ENCODE measurements at places on chromosomes 5 and 9. TPM values are rescaled to one million over a fixed set of nuclear protein-coding genes. Genes with fewer than 3 reads are reported as not detected.
A peak's percentile ranks its signal among the peaks of the same experiment; 100 is the strongest.

GRCh38 chr9:110514897-110515296 lies 64.6 kb downstream of the SVEP1 start:
- H3K4me3 ChIP-seq, result no peak overlapping the region
- no peaks in the 10 kb centered on the region for H3K27me3 ChIP-seq
- no peaks in the 10 kb centered on the region for H3K4me1 ChIP-seq
- H3K27ac ChIP-seq, result no peak overlapping the region
- no peak for DNase-seq

- H3K4me1 ChIP-seq, result no peaks in the 10 kb centered on the region
- no peak overlapping the region for H3K4me3 ChIP-seq
Observed at GRCh38 chr9:91914404-91914803, 35.6 kb downstream of the ROR2 start.

- peak overlapping the region; percentile 56 for H3K27ac ChIP-seq
- no peaks in the 10 kb centered on the region for H3K27me3 ChIP-seq
- peaks cover 31% of the 10 kb centered on the region for H3K4me1 ChIP-seq
- no peak overlapping the region for H3K4me3 ChIP-seq
Observed at GRCh38 chr9:106020186-106020585, 325.8 kb downstream of the TMEM38B start.

- H3K4me1 ChIP-seq, result peaks cover 14% of the 10 kb centered on the region
- no peak for DNase-seq
- no peaks in the 10 kb centered on the region for H3K36me3 ChIP-seq
- H3K4me3 ChIP-seq, result no peak overlapping the region
Observed at GRCh38 chr5:137146402-137146890, 352.7 kb downstream of the SPOCK1 start.

GRCh38 chr9:8874482-8874881 lies 1074.9 kb upstream of the DMAC1 start:
- H3K27ac ChIP-seq, result no peak overlapping the region
- no peak overlapping the region for H3K4me3 ChIP-seq
- DNase-seq, result no peak
- no peaks in the 10 kb centered on the region for H3K36me3 ChIP-seq
- H3K4me1 ChIP-seq, result 0 out of 2 replicates have a peak, but pooled peaks cover 5% of the 10 kb centered on the region

DNA sequence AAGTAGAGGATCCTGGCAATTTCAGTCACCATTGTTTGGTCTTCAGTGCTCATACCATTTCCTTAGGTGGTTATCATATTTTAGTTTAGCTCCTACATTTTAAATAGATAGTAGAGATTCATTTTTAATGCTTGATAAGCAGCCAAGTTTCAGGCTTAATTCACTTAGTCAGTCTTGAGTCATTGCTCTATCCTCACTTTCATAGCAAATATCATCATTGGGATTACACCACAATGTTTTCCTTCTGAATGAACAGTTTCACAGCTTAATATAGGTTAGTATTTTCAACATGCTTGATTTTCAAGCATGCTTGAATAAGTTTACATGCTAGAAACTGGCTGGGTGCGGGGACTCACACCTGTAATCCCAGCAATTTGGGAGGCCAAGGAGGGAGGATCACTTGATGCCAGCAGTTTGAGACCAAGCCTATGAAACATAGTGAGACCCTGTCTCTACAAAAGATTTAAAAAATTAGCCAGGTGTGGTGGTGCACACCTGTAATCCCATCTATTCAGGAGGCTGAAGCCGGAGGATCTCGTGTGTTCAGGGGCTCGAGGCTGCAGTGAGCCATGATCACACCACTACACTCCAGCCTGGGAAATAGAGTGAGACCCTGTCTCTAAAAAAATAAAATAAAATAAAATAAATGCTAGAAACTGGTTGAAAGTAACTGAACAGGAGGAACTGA lies 339.9 kb downstream of the ADGRV1 start:
- no peak overlapping the region for H3K27ac ChIP-seq
- H3K4me1 ChIP-seq, result peaks cover 13% of the 10 kb centered on the region
- H3K4me3 ChIP-seq, result no peak overlapping the region
- no peaks in the 10 kb centered on the region for H3K27me3 ChIP-seq
- DNase-seq, result no peak

GRCh38 chr9:73151653-73152542 lies at the start of gene ANXA1:
Gene ANXA1 (plus strand): TSS chr9:73151865. CDS start chr9:73158536, 6,671 bp downstream.
- peak within 1 kb of the TSS; percentile 86 for H3K27ac ChIP-seq
- H3K36me3 ChIP-seq, result no peaks in the 10 kb centered on the region
- H3K4me3 ChIP-seq, result no peak within 1 kb of the TSS
- H3K27me3 ChIP-seq, result no peaks in the 10 kb centered on the region
- DNase-seq, result peak; percentile 60

- no peaks in the 10 kb centered on the region for H3K36me3 ChIP-seq
- H3K27ac ChIP-seq, result no peak overlapping the region
- H3K4me1 ChIP-seq, result no peaks in the 10 kb centered on the region
Observed at GRCh38 chr5:67202828-67203227, 6.2 kb upstream of the CD180 start.

DNA sequence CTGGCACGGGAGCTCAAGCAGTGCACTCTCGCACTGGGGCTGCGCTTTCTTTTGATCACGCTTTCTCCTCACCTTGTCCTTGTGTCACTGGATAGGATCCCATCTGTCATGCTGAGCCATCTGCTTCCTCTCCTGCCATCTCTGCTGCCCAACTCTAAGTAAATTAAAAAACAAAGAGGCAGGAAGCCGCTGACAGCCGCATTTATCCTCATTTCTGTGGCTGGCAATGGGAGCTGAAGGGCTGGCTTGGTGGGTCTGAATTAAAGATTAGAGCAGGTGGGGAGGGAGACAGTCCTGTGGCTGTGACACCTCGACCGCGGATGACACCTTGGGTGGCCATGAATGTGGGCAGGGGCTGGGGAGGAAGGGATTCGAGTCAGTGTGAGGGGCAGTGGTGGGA lies 159.2 kb upstream of the ALDH1B1 start:
- H3K27ac ChIP-seq, result no peak overlapping the region
- no peak overlapping the region for H3K4me3 ChIP-seq
- H3K4me1 ChIP-seq, result peaks cover 8% of the 10 kb centered on the region

DNA sequence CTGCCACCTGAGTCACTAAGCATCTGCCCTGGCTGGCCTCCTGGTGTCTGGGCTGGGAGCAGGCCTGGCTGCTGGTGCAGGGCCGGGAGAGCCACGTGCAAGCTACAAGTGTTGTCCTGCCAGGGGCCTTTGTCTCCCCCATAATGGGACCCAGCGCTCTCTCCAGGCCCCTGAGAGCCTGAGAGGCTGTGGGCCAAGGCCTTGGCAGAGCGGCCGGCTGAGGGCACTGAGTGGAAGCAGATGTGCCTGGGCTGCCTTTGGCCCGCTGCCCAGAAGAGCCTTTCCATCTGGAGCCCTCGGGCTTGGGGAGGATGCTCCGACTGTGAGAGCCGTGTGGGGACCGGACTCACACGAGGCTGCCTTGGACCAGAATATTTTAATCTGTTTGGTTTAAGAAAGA lies 185.5 kb downstream of the RGS3 start:
- DNase-seq, result no peak
- H3K4me1 ChIP-seq, result peaks cover 11% of the 10 kb centered on the region
- H3K36me3 ChIP-seq, result no peaks in the 10 kb centered on the region
- peaks cover 58% of the 10 kb centered on the region for H3K27me3 ChIP-seq
- H3K27ac ChIP-seq, result no peak overlapping the region
- H3K4me3 ChIP-seq, result no peak overlapping the region

DNA sequence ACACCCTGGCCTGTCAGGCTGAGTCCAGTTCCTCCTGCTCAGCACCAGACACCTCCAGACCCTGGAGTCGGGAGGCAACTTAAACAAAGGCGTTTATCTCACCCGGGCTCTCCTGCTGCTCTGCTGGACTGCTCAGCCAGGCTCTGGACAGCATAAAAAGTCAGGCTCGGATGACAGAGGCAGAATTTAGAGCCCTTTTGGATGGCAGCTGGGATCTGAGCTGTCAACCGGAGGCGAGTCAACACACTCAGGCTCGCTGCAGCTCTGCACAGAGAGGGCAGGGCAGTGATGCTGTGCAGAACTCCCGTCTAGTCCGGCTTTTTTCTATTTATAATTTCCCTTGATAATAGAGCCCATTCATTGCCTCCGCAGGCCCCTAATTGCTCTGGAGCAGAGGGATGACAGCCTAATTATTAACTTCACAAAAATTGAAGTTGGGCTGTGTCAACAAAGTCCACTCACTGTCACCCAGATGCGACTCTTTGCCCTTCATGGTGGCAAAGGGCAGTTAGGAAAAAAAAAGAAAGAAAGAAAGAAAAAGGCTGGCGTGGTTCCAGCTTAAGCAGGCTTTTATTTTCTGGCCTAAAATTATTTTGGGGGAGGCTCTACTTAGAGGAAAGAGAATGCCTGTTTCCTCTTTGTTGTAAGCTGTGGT lies 37.6 kb downstream of the STC2 start:
- DNase-seq, result no peak
- peaks cover 12% of the 10 kb centered on the region for H3K27me3 ChIP-seq
- H3K4me1 ChIP-seq, result peaks cover 22% of the 10 kb centered on the region

DNA sequence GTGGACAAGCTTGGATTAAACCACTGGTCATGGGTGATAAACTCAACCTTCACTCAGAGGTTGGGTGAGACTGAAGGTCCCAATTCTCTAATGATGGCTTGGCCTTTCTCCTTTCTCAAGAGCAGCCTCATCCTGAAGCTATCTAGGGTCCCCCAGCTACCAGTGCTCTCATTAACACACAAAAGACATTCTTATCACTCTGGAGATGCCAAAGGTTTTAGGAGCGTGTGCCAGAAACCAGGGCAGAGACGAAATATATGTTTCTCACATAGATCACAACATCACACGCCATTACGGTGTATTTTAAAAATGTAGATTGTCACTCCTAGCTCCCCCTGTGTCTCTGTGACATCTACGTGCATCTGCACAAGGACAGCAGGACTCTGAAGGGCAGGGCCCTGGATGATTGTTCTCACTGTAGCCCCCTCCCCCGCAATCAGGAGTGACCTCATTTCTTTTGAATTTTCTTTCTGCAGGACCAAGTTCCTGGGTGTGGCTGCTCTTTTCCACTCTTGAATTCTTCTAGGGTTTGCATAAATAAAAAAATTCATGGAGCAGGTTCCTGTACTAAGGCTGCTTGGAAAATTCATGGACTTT lies 311.3 kb downstream of the GADD45G start:
- H3K36me3 ChIP-seq, result no peaks in the 10 kb centered on the region
- DNase-seq, result peak; percentile 37
- no peak overlapping the region for H3K27ac ChIP-seq
- no peaks in the 10 kb centered on the region for H3K27me3 ChIP-seq
- H3K4me3 ChIP-seq, result no peak overlapping the region

DNA sequence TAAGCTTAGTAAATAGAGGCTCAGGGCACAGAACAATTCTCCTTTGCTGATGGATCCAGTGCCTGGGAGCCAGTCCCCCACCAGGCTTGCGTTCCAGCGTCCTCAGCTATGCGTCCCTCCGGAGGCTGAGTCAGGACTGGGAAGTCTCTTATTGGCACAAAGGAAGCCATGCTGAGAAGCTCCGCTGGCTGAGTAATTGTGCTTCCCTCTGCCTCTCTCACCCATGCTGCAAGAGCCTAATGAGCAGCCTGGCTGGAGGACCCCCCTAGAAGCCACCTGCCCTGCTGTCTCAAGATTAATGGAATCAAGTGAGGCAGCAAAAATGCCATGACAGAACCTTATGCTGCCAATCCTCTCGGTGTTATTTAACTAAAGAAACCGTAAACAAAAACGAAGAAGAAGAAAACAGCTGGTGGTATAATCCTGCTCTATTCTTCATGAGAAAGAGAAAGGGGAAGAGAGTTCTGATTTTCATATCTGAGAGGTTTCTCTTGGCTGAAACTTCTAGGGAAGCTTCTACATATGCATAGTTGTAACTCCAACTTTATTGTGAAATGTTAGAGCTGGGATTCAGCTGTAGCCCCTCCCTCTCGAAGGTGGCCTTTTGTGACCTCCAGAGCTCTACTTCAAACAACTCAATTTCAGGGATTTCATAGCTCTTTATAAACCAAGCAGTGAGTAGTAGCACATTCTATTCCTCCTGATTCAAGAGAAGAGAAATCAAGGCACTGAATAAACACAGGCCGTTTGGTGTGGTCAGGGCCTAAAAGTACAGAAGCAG lies 185.4 kb upstream of the SEMA6A start:
- no peaks in the 10 kb centered on the region for H3K36me3 ChIP-seq
- no peaks in the 10 kb centered on the region for H3K27me3 ChIP-seq
- H3K4me1 ChIP-seq, result peaks cover 37% of the 10 kb centered on the region
- peak; percentile 32 for DNase-seq

GRCh38 chr5:135399794-135400542 lies 937 bp upstream of the MACROH2A1 start:
- peak; percentile 88 for DNase-seq
- peaks cover 50% of the 10 kb centered on the region for H3K4me1 ChIP-seq
- no peaks in the 10 kb centered on the region for H3K36me3 ChIP-seq
- H3K27ac ChIP-seq, result no peak overlapping the region
- H3K27me3 ChIP-seq, result peaks cover 89% of the 10 kb centered on the region

GRCh38 chr9:95027914-95028852 lies 289.3 kb downstream of the FANCC start:
- H3K4me1 ChIP-seq, result no peaks in the 10 kb centered on the region
- no peaks in the 10 kb centered on the region for H3K27me3 ChIP-seq
- no peak for DNase-seq

DNA sequence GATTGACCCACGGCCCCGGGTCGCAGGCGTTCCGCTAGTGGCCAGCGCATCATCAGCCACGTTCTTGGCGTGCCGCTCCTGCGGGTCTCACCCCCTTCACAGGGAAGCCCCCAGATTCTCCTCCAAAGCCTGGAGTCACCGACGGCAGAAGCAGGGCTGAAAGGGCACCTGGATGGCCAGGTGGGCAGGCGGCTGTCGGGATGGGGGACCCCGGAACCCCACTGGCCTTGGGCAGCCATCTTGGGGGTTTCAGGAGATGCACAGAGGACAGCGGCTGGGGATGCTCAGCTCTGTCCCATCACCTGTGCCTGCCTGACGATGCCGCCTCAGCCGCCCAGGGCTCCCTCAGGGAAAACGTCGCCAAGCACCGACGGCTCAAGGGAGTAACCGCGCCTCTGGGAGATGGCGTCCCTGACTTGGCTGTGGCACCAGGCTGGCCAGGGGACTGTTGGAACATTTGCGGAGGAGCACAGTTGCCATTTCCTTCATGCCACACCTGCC lies 14.1 kb upstream of the SLC9A3 start:
- no peak overlapping the region for H3K27ac ChIP-seq
- H3K4me1 ChIP-seq, result no peaks in the 10 kb centered on the region

DNA sequence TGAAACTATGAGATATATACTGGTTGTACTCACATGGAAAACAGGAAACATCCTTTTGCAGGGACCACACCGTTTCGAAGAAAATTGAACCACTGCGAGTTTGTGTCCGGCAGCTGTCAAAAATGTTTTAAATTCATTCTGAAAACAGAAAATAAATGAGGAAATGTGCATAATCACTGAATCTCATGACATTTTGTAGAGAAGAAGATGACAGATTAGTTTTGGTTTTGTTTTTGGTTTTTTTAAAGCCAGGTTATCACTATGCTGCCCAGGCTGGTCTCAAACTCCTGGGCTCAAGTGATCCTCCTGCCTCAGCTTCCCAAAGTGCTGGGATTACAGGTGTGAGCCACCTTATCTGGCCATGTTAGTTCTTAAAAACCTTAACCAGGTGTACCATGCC lies 3.5 kb downstream of the TXNDC8 start:
- no peak for DNase-seq
- no peak overlapping the region for H3K27ac ChIP-seq
- H3K4me3 ChIP-seq, result no peak overlapping the region
- H3K4me1 ChIP-seq, result no peaks in the 10 kb centered on the region

RELL2 gene
- 30.6 TPM for total RNA-seq

PCDHA8 gene
- 1.4 TPM for total RNA-seq

PTPDC1 gene
- 10.0 TPM for total RNA-seq

IL17B gene
- total RNA-seq, result not detected

LRRC70 gene
- total RNA-seq, result 1.7 TPM

GOLM1 gene
- 82.1 TPM for total RNA-seq

CANX gene
- 530 TPM for total RNA-seq

SVEP1 gene
- total RNA-seq, result 0.63 TPM

GALNT12 gene
- total RNA-seq, result 23.6 TPM

NKD2 gene
- total RNA-seq, result 7.3 TPM

IFNE gene
- 0.35 TPM for total RNA-seq

RNF224 gene
- not detected for total RNA-seq

FBXL7 gene
- total RNA-seq, result 15.4 TPM
